ENCODE measurements at places on chromosomes 6 and 20.

- no peak for DNase-seq
Measured at GRCh38 chr6:126821706-126822105, 296.8 kb upstream of the RSPO3 start.

DNA sequence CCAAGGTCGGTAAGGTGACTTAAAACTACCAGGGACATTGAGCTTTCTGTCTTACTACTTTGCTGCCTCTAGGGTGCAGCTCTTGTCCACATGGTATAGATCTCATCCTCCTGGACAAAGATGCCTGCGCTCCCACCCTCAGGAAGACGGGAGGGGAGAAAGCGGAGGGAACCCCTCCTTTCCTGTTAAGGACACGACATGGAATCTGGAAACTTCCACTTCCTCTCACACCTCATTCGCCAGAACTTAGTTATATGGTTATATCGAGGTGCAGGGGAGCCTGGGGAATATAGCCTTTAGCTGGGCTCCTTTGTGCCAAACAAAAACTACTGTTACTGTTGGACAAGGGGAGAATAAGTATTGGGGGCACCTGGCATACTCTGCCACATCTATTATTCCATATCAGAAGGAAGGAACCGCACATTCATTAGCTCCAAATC lies 224.3 kb upstream of the TSHZ2 start:
- no peak for DNase-seq

- peak; percentile 51 for DNase-seq
Measured at GRCh38 chr20:25178563-25179438, 16.7 kb upstream of the ENTPD6 start.

- DNase-seq, result no peak
Measured at GRCh38 chr6:16508959-16509358, 252.3 kb downstream of the ATXN1 start.

- no peak for DNase-seq
Measured at GRCh38 chr6:28664870-28665396, 139.3 kb downstream of the GPX5 start.

DNA sequence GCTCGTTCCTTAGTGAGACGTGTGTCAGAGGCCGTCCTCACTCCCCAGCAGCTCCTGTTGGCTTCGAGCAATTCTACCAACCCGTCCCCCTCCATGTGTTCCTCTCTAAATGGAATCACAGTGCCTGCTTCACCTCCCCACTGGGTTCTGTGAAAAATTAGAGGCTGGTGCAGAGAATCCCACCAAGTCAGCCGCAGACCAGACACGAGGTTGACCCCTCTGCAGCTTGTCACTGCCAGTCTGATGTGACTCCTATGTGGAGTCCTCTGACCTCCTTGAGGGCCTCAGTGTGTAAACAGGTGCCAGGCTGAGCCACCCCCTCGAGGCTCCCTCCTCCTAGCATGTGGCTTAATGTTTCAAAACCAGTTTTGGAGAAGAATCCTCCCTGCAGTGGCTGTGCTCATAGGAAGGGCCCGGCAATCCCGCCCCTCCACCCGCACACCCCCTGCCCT lies 12.6 kb upstream of the IRF4 start:
- no peak for DNase-seq

DNA sequence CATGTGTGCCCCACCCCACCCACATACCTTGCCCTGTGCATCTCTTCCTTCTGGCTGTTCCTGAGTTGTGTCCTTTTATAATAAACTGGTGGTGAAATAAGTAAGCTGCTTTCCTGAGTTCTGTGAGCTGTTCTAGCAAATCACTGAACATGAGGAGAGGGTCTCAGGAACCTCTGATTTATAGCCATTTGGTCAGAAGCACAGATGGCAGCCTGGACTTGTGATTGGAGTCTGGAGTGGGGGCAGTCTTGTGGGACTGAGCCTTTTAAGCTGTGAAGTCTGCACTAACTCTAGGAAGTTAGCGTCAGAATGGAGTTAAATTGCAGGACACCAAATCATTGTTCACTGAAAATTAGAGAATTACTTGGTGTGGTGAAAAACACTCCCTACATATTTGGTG lies 245.4 kb downstream of the LRFN2 start:
- no peak for DNase-seq

DNA sequence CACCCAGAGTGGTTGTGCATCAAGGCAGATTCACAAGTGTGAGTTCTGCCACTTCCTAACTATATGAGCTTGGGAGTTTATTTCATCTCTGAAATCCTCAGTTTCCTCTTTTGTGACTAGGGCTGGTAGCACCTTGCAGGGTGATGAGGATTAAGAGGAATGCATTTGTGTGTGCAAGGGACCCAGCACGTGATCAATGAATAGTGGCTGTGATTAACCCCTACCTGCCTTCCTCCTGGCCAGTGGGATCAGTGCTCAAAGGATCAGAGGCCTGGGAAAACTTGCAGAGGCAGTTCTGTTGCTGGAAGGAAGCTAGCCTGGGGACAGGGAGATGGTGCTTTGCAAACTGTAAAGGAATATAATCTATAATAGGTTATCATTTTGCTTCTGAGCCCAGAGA lies 7.3 kb downstream of the SDC4 start:
- DNase-seq, result no peak

DNA sequence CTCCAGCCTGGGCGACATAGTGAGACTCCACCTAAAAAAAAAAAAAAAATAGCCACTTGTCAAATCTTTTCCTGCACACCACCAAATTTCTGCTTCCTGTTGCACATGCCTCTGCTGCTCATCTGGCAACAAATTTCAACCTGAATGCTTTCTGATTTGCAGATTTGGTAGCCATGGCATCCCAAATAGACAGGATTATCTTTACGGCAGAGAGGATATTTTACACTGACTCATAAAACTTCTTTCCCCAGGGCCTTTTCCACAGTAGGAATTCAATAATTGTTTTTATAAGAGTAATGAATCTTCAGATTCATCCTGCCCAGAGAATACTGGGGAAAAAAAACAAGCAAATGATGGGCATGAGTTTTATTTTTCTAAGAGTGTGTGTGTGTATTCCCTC lies 264.6 kb downstream of the FRK start:
- no peak for DNase-seq

- no peak for DNase-seq
Measured at GRCh38 chr20:40578961-40579360, 110.1 kb downstream of the MAFB start.

DNA sequence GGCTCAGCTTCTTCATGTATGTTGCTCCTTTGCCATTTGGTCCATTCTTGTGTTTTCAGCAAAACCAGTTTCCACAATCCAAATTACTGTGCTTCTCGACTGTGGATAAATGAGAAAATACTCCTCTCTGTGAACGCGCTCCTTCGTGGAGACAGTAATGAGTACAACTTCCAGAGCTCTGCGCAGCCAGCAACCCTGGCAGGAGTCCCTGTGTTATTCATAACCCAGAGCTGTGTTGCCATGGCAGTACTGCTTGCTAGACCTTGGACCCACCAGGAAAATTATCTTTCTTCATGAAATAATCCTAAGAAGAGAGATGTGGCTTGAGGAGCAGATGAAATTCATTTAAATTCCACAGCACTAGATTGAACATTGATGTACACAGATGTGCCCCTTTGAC lies 73.7 kb downstream of the SLC22A3 start:
- no peak for DNase-seq

DNA sequence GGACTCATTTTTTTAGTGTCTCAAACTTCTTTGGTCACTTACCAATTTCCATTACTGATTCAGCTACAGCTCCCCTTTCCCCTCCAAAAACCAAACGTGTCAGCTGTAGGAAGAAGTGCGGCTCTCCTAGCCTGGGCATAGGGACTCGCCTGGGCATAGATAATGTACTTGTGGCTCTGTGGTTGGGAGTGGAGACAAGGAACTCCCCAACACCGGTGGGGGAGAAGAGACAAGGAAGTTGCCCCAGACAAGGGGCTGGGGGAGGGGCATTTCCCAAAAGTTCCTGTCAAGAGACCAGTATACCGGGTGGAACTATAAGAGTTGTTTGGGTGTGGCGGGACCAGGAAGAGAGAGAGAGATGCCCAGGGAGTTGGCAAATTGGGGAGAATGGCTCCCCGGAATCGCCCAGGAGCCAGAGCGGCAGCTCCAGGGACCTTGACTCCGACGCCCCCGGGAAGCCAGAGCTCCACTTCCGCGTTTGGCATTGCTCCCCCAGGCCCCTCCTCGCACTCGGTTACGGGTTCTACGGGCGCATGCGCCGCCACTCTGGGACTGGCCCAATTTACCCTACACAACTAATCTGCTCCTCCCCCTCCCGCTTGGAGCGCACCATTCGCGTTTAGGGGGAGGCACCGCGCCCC lies 871 bp upstream of the ZFAND3 start:
- peak; percentile 97 for DNase-seq

- DNase-seq, result no peak
Measured at GRCh38 chr20:19498756-19499155, 259.3 kb upstream of the RIN2 start.
